ENCODE measurements at places on chromosomes 2 and 18.

DNA sequence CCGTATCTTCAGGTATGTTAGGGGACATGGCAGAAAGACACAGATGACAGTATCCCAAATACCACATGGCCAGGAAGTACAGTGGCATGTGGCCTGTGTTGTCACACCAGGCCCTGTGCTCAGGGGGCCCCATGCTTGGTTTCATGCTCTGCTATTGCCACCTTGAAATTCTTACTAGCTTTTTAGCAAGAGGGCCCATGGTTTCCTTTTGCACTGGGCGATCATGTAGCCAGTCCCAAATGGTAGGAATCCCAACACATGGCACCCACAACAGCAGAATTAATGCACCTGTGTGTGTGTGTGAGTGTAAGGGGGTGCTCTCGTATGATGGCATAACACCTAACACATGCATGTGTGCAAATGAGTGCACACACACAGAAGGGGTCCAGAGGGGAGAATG, 39.2 kb downstream of the MYO7B start:
- DNase-seq, result no peak

DNA sequence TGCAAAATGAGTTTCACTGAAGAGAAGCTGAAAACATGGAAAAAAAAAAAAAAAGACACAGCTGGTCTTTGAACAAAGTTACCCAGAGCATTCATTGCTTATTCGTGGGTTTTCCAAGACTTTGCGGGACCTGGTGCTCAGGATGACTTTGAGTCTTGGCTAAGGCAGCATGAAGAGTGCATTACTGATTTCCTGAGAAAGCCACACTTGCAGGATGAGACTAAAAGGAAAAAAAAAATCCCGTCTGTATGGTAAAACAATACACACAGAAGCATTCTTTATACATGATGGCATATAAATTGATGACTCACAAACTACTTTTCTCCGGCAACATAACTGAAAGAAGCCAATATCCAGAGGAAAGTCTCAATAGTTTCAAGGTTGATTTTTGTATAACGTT, 195.4 kb downstream of the SPP2 start:
- no peak for DNase-seq

DNA sequence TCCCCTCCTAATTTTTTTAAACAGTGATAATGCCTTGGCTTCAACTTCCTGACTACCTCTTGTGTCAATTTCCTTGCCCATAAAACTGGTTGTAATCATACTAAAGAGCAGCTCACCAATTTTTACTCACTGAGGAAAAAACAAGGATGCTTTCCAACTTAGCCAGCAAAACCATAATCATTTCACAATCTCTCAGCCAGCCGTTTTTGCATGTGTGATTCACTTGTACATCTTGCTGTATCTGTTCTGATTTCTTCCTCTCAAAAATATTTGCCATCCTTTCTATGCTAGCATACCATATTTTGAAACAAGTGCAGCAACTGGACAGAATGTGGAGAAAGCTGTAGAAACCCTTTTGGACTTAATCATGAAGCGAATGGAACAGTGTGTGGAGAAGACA, 60.7 kb downstream of the RAB27B start:
- DNase-seq, result no peak

- DNase-seq, result peak; percentile 47
These were observed 42.1 kb upstream of the MBOAT2 start for GRCh38 chr2:9045595-9045994.

DNA sequence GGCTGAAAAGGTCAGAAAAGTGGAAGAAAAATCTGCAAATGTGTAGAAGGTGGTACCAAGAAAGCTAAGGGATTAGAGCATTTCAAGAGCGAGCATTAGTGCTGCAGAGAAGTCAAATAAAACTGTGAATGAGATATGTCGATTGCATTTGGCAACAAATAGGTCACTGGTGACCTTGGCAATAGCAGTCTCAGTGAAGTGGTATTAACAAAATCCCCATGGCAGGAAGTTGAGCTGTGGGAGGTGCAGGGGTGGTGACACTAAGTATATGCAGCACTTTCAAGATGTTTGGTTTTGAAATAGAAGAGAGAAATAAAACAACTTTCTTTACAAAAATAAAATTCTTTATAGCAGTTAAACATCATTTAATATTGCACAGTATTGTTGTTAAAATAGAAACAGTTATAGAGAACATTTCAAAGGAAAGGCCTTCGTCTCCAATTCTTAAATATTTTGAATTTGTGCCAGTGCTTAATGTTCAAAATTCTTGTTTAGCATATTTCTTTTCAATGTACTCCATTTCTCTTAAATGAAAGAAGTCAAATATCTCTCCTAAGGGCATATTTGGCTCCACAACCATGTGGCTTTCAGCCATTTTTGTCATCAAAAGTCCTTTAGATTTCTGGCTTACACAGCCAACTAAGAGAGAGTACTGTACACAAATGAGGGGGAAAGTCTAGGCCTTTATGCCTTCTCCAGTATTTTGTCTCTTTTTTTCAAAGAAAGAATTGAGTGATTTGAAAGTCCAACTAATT, 443.0 kb upstream of the MMADHC start:
- DNase-seq, result no peak

DNA sequence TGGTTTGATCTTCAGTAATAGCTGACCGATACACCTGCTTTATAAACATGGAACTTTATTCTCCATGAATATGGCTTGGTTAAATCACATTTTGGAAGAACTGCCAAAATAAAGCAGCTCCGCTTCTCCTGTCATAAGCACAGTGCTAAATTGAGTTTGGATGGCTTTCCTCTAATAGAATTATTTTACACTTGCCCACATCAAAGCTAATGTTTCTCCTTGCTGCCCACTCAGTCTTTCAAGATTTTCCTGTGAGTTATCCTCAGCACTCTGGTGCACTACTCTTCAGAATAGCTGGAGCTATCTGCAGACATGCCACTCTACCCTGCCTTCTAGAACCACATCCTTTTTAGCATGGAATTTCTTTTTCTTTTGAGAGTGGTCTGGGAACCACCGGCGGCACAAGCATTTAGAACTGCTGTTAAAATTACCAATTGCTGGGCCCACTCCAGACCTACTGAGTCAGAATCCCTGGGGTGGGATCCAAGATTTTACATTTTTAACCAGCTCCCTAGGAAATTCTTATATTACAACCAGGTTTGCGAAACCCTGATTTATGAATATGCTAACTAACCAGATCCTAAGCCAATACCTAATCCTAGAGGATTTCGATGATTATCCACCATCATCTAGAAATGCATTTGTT, 283.3 kb downstream of the AFF3 start:
- no peak for DNase-seq

GRCh38 chr2:155815851-155816250, 516.7 kb downstream of the NR4A2 start:
- DNase-seq, result peak; percentile 51

DNA sequence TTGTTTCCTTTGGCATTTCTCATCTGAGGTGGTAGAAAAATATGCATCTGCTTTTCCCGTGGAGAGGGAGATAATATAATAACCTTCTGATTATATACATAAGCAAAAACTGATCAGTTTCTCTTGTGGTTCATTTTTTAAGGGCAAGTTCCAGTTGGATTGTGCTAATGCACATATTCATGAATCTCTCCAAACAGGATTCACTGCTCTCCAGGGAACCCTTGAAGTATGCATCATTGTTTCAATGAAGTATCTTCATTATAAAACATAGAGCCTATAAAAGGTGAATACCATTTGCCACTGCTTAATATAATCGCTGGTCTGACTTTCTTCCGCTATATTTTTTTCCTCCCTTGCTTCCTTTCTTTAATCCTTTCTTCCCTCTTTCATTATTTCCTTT, 384.7 kb downstream of the FIGN start:
- DNase-seq, result no peak

- DNase-seq, result peak; percentile 55
These were observed 72.9 kb upstream of the PAX8 start for GRCh38 chr2:113351375-113352355.

- no peak for DNase-seq
These were observed 196.2 kb downstream of the MYCN start for GRCh38 chr2:16136461-16137035.

DNA sequence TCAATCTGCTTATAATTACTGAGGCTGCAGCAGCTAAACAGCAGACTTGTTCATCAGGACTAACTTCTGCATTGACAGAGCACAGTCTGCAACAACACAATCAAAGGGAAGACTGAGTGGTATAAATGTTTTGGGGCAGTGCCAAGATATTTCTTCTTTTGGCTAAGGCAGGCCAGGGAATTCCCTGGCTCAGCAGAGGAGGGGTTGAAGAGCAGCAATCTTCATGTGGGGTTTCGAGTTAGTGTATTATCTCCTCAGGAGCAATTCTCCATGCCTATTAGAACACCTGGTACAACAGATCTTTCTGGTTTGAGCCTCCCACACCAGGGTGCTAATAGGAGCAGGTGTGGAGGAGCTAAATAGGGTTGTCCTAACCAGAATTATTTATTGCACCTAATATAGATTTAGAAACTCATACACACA, 103.0 kb upstream of the STK17B start:
- DNase-seq, result peak; percentile 46

DNA sequence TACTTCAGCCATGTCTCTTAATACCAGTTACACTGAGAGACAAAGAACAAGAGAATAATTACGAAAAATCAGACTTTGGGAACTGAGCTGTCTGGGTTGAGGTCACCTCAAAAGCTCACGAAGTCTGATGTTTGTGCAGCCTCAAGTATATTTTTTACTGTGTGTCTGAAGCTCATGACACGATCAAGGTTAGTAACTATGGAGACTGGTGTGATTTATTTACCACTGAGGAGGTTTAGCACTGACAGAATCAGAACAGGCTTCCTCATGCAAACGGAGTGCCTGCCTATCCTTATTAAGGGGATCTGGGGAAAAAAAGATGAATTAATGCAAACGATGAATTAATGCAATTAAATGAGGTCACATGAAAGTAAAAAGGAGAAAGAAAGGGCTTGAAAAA, 61.1 kb upstream of the RAPH1 start:
- DNase-seq, result no peak

DNA sequence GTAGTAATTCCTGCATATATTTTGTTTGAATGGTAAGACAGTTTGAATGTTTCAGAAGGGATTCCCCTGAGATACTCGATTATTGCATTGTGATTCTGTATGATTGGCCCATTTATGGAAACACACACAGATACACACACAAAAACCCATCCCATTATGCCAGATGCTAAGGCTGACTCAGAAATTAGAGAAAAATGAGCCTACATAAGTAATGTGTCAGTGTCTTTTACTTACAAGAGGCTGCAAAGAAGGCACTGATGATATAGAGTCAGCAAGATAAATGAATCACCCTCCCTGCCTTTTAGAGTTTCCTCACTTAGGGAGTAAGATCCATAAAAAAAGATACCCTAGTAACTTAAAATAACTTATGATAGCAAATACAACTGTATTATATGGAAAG, 1481.1 kb upstream of the ACVR2A start:
- DNase-seq, result no peak

- no peak for DNase-seq
These were observed 1.3 kb upstream of the CCDC141 start for GRCh38 chr2:179051250-179051649.

GRCh38 chr2:127388423-127389164, 819 bp upstream of the MAP3K2 start:
- peak; percentile 40 for DNase-seq

DNA sequence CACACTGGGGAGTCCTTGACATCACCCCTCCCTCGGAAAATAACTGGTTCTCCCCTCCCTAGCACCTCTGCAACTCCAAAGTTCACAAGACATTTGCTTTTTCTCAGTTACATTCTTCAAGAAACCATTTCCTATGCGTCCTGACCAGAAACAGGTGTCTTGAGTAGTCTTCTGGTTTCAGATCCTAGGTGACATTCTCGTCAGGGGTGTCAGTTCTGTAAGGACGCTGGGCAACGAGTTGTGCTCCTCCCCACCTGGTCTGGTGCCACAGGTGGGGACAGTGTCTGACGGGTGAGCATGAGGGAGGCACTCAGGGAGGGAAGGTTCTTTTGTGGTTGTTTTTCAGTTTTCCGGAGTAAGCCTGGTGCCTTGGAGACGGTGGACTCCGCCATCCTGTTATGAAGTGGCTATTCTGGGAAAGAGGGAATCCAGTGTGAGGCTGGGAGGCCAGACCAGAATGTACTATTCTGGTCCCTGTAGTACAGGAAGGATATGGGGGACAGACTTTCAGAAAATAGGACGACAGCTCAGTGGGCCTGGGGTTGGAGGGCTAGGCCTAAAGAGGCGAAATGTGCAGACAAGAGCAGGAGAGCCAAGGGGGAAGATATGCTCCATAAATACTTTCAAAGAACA, 50.6 kb downstream of the EPAS1 start:
- DNase-seq, result no peak

All from inflammatory macrophage treated with lipopolysaccharide for 4 hours (primary cell).